ENCODE measurements at places on chromosomes 16 and 17.

- DNase-seq: no peak
Observed at GRCh38 chr16:11630046-11630767, 38.0 kb upstream of the SNN start.

GRCh38 chr17:29718446-29719039, 95.8 kb upstream of the CORO6 start:
- DNase-seq: no peak

DNA sequence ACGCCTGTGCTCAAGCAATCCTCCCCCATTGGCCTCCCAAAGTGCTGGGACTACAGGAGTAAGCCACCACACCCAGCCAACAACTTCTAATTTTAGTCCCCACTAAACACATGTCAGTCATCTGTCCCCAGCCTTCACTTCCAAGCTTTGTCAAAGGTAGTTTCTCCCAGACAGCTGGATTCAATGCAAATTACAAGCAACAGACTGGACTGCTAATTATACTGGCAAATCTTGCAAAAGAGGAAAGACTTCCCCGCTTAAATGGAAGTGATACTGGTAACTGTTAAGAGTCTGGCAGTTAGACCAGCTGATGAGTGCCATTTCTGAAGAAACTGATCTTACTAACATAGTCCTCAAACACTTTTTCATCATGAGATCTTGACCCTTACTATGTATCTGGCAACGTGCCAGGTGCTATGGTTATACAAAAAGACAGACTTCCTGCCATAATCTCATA, 8.2 kb upstream of the GGA2 start:
- DNase-seq: no peak

DNA sequence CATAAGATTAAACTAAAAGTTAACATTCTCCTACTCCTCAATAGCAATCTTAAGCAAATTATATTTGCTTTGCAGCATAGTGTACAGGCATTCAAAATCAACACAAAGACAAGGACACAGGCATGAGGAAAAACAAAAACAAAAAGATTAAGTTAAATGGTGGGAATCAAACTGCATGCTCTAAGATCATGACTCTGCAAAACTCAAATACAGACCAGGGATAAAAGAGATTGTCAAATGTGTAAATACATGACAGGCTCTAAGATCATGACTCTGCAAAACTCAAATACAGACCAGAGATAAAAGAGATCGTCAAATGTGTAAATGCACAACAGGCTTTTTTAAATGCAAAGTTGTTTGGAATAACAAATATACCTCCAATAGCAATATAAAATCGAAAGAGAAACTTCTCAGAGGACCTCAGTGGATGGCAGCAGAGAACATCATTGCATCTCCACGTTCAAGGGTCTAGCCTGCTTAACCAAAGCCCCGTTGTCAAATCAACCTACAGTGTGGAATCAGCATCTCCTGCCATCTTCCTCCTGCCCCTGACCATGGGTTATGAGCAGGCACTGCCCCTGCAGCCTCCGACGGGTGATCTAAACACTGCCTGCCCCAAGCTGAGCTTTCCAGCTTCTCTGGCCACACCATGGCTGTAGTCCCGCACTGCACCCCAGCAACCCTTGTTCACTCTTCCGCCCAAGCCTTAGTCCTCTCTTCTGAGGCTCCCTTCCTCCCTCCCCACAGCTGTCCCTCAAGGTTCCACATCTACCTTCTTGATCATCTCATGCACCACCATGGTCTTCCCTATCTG, 446.1 kb downstream of the SOX9 start:
- no peak for DNase-seq

GRCh38 chr17:80838311-80839025, 153.2 kb upstream of the CHMP6 start:
- no peak for DNase-seq

DNA sequence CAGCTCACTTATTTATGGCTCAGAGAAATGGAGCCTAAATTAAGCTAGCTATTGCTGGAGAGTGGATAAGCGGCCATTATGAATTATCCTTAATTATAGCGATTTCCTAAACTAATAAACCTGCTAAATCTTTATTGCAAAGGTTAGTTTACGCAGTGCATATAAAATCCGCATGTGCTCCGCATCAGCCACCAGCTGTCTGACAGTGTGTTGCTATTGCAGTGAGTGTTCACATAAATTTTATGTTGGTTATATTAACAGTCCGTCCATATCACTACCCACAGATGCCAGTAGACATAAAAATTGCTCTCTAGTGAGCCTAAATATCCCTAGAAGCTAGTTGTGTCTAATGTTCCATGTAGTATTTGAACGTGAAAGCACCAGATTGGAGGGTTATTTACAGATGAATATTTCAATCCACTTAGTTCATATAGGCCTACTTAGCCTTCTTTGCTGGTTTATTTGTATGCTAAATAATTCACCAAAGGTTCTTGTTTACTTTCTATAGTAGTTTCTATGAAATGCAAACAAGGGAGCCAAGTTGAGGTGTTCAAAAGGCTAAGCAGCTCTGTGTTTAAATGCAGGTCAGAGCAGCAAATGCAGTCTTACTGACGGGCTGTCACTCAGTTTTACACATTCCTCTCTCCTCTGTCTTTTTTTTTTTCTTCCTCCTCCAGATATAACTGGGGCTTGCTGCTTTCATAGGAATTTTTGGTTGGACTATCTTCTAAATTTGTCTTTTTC, 219.1 kb downstream of the IRX3 start:
- no peak for DNase-seq

DNA sequence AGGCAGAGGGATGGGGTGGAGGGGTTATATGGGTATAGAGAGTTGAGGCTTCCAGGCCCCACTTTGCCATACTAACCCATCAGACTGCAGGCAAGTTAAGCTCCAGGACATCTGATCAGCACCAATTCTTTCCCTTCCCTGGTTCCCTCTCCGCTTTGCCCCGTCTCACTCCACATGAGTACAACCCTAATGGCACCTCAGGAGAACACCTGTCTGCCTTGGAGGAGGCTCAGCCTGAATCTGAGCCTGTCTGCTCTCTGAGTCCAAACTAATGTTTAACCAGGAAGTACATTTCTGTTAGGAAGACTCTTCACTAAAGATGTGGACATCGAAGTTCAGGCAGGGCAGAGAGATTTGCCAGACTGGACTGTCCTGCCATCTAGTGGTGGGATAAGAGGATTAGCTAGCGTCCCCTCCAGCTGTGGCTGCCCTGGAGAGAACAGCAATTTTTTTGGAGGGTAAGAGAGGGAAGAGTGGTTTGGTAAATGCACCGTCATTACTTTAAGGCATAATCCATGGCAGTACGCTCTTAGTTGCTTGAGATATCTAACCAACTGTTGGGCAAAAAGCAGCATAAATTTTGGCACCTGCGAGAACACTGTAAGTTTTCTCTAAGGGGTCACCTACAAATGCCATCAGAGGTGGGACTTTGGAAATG, 29.2 kb upstream of the LRRC75A start:
- DNase-seq: peak; percentile 36

- DNase-seq: no peak
Observed at GRCh38 chr17:30905742-30906100, 317 bp downstream of the TEFM start.

DNA sequence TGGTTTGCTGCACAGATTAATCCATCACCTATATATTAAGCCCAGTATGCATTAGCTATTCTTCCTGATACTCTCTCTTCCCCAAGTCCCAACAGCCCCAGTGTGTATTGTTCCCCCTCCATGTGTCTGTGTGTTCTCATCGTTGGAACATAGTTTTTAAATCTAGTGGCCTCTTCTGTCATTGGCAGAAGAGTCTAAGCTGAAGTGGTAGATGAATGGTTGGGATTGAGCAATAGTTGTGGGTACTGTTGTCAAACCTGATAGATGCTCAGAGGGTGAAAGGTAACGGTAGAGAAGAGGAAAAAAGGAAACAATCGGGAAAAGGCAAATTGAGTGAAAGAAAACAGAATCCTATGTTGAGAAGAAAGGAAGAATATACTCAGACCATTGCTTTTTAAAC, 29.9 kb downstream of the MAP3K3 start:
- no peak for DNase-seq

DNA sequence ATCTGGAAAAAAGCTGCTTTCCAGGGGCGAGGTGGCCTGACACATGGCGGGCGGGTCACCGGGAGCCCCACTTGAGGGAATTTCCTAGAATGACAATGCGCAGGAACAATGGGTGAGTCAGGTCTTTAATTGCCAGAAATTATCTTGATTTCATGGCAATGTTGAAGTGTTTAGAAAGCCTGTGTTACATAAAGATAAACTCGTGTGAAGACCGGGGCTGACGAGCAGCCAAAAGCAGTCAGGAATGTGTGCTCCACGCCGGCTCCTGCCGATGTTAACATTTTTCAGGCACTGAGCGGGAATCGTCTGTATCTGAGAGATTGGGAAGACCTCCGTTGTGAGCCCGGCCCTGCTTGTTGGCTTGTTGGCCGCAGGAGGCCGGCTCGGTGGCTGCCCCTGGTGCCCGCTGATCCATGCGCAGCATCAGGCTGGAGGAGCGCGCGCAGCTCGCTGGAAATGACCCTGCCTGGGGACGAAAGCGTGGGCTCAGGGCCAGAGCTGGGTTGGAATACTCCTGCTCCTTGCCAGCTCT, 353.1 kb downstream of the FOXL1 start:
- DNase-seq: no peak

GRCh38 chr16:72291121-72291520, 119.2 kb upstream of the PMFBP1 start:
- no peak for DNase-seq

DNA sequence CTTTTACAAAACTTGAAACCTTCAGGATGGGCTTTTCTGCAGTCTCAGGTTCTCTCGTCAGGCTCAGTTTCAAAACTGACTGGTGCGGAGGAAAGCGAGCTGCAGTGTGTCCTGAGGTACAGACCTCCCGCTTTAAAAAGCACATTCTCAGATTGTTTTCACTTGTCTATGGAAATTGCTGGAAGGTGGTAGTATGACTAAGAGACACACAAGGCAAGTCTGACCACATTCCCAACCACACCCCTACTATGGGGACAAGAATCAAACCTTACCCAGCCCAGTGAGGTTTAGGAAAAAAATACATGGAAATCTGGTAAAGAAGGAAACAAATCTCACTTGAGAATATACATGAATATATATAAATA, 18.2 kb downstream of the SRP68 start:
- DNase-seq: no peak

DNA sequence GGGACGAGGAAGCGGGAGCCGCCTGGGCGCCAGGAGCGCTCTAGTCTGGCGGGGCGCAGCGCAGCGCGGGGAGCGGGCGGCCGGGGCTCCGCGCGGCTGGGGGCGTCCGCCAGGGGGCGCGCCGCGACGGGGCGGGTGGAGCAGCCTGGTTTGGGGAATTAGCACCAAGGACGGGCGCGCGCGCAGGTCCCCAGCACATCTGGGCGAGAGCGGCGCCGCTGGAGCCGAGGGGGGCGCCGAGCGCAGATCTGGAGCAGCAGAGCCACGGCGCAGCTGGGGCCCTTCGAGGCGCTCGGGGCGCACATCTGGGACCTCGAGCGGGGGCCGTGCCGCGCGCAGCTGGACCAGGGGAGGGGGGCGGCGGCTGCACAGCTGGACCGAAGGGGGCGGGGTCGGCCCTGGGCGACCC, at the start of gene NXPH3:
Gene NXPH3 (plus strand): TSS at position 193 of the 409 bp plus-strand sequence. CDS start 349 bp downstream, outside the sequence.
- peak; percentile 39 for DNase-seq

- no peak for DNase-seq
Observed at GRCh38 chr16:85462714-85463611, 150.2 kb upstream of the GSE1 start.

DNA sequence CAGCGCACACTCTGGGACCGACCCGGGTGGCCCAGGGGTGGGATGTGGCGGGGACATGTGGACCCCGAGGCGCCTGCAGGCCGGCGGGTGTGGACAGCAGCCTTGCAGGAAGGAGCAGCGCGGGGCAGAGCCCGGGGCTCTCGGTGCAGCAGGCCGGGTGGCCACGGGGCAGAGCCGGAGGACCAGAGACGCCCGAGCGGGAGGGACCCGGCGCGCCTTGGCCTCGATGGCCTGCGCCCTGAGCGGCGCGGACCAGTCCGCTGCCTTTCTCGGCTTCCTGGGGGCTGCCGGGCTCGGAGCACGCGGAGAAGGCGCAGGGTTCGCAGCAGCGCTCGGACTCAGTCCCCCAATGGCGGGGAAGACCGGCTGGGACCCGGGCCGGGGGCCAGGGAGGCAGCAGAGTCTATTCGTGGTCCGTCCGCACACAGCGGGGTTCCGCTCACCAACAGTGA, 43.4 kb downstream of the OSBPL7 start:
- DNase-seq: no peak

DNA sequence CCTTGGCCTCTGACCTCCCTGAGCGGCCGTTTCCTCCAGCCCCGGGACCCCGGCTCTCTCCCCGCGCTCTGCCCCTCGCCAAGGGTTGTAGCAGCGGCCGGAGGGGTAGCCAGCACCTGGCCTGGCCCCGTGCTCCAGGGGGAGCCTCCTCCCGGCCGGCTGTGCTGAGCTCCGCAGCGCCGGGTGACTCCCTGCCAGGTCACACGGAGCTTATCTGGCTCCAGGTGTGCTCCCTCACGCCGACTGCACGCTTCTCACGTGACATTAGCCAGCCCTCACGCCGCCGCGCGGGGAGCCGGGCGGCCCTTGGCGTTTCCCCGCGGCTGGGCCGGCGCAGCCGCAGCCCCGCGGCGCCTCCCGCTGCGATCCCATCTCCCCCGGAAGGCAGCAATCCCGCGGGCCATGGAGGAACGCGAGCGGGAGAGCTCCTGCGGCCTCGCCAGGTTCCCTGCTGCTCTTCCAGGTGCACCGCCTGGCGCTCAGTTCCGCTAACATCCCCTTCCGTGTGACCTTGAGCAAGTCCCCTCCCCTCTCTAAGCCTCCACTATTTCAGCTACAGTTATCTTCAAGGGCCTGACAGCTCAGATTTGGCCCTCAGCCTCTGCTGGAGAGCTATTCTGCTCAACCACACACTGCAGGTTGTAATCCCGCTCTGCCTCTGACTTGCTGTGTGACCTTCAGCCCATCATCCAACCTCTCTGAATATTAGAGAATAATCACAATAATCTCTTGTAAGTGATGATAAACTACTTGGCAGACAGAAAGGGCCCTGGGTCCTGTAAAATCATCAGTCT, 3.4 kb downstream of the MYO18A start:
- no peak for DNase-seq

- no peak for DNase-seq
Observed at GRCh38 chr16:68190081-68190480, 45.8 kb downstream of the ESRP2 start.

GRCh38 chr17:49407086-49407485, 7.6 kb downstream of the PHB1 start:
- no peak for DNase-seq

GRCh38 chr17:78986649-78987328, 7.1 kb upstream of the LGALS3BP start:
- no peak for DNase-seq

DNA sequence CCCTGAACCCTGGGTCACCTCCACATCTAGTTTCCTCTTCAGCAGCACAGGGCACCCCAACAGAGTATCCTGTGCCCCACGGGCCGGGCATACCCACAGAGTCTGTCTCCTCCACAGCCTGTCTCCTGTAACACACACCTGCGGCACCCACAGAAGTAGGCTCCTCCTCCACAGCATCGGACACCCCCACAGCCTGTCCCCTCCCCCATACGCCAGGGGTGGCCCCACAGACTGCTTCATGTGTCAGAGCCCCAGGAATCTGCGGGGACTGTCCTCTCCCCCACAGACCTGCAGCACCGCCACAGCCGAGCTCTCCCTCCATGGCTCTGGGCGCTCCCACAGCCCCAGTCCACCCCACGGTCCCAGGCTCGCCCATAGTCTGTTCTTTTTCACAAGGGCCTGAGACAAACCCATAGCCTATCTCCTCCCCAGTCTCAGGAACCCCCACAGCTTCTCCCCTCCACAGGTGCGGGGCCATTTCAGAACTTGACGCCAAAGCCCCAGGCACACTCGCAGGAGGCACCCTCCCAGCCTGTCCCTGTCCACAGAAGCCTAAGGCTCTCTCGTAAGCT, 1.4 kb downstream of the KIAA0753 start:
- DNase-seq: no peak

GRCh38 chr17:6070430-6070912, 292 bp downstream of the WSCD1 start:
- DNase-seq: no peak

Data from activated CD8-positive, alpha-beta memory T cell treated with anti-CD3 and anti-CD28 coated beads for 1 hour (primary cell).